Hair follicle dermal papilla cell (primary cell): ENCODE measurements at places on chromosomes 12 and 14. TPM values are rescaled to one million over a fixed set of nuclear protein-coding genes. Genes with fewer than 3 reads are reported as not detected.

Gene ANO2
- total RNA-seq, result 1.1 TPM in 1 of 2 replicates, not detected in the other

Gene FAM222A
- total RNA-seq, result under 0.01 and 0.16 TPM in 2 replicates

Gene GAPDH
- total RNA-seq, result 5,670 and 6,868 TPM in 2 replicates

Gene ITGB7
- total RNA-seq, result 1.3 and 1.8 TPM in 2 replicates

Gene CCDC197
- total RNA-seq, result not detected in 2 replicates

Gene TSFM
- 13.4 and 18.7 TPM in 2 replicates for total RNA-seq

Gene TRPV4
- total RNA-seq, result 1.5 and 1.8 TPM in 2 replicates

Gene SLC10A1
- not detected in 2 replicates for total RNA-seq

Gene HOXC10
- total RNA-seq, result 0.16 TPM in 1 of 2 replicates, not detected in the other

Gene SRRM4
- not detected in 2 replicates for total RNA-seq

Gene VSIG10
- 15.5 and 31.8 TPM in 2 replicates for total RNA-seq

Gene EIF2B2
- total RNA-seq, result 42.4 and 44.4 TPM in 2 replicates

Gene CDCA3
- total RNA-seq, result 1.5 and 3.3 TPM in 2 replicates

Gene CLEC4E
- total RNA-seq, result not detected in 2 replicates

Gene TMPRSS12
- not detected in 2 replicates for total RNA-seq

Gene MYL6
- 831 and 1,406 TPM in 2 replicates for total RNA-seq

Gene SLC25A47
- total RNA-seq, result 0.16 TPM in 1 of 2 replicates, not detected in the other

Gene KRT78
- total RNA-seq, result not detected in 2 replicates

Gene GPR65
- 1.5 and 1.6 TPM in 2 replicates for total RNA-seq

Gene RIPK3
- total RNA-seq, result 29.0 and 35.1 TPM in 2 replicates

Gene UNC119B
- total RNA-seq, result 20.3 and 24.8 TPM in 2 replicates

Gene NUAK1
- 28.7 and 37.3 TPM in 2 replicates for total RNA-seq
